ENCODE measurements at places on chromosomes 12 and 14.

DNA sequence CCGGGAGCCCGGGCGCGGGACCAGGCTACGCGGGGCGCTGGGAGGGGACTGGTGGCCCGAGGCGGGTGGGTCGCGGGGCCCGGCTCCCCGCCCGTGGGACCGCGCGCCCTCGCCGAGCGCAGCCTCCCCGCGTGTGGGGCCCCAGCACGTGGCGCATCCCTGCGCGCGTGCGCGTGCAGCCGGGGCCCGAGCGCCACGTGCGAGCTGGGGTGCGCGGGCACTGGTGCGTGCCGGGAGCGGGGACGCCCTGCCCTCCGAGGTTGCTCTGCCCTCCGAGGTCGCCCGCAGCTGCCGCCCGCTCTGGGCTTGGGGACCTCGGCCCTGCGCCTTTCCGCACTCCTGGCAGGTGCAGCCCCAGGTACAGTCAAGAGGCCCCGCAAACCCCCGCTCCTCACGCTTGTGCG is 365 bp upstream of the CCDC88C start:
- no peak for DNase-seq

- DNase-seq: no peak
Measured at GRCh38 chr12:64608901-64609535, 1.3 kb upstream of the RASSF3 start.

DNA sequence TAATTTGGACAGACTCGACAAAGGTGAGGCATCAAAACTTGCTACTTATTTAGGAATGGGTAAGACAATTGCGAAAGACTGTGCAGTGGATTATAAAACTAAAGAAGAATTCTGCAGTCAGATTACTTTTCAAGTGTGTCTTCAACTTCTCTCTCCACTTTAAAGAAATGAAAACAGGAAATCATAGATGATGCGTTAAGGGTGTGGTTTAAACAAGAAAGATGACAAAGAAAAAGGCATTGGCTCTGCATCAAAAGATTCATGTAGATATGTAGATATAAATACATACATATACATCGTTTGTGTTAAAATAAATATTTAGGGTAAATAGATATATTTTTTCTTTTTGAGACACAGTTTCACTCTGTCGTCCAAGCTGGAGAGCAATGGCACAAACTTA is 74.6 kb upstream of the PARP11 start:
- peak; percentile 92 for DNase-seq

DNA sequence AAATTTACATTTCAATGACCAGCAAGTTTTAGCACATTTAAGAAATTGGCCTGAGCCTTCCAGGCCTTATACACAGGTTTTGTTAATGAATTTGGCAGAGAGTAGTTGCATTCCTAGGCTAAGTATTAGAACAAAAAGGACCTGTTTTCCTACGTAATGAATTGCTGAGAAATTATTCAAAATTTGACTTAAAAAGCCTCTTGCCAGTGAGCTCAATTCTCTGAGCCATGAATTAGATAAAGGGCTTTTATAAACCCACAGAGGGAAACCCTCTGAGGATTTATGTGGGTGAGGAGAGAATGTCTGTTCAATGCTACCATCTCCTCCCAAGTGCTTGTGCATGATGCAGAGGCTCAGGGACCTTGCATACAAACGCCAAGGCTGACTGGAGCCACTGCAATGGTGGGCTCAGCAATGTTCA is 94.5 kb upstream of the PELI2 start:
- no peak for DNase-seq

- no peak for DNase-seq
Measured at GRCh38 chr14:67483579-67484285, 4.8 kb downstream of the TMEM229B start.

DNA sequence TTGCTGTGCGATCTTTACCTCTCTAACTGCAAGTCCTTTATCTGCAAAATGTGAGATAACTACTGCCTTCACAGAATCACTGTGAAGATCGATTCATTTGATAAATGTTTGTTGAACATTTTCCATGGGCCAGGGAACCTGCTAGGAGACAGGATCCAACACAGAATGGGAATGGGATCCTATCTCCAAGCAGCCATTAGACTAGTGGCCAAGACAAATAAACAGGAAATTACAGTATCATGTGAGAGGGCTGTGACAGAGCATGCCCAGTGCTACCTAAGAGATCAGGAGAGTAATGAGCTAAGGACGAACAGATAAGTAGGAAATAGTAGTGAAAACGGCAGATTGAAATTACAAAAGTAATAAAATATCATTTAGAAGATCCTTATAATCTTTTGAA is 105.7 kb downstream of the GRIN2B start:
- no peak for DNase-seq

- DNase-seq: no peak
Measured at GRCh38 chr14:60661721-60662120, 12.4 kb upstream of the SIX1 start.

DNA sequence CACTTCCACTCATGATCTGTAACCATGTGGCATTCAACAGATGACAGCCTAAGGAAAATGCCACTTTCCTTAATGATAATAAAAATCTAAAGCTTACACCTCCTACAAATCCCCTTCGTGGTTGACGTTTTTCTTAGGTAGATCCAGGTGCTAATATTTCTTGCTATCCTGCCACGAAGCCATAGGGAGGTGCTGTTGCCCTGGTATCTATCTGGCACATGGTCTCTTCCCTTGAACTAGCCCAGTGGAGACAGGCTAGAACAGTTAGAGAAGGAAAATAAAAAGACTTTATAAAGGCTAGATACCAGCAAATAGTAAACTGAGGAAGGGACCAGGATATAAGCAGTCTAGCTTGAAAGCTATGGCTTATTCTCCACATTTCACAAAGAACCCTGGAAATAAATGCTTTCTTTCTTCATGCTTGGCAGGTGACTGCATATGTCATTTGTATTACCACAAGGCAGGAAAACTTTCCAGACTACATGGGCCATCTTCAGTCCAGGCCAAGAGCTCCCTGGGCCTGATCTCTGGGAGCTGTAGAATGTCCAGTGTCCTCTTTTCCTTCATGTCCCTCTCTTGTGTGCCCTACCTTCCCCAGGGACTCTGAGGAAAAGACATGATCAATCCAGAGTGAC is 15.3 kb downstream of the SPIC start:
- DNase-seq: no peak

DNA sequence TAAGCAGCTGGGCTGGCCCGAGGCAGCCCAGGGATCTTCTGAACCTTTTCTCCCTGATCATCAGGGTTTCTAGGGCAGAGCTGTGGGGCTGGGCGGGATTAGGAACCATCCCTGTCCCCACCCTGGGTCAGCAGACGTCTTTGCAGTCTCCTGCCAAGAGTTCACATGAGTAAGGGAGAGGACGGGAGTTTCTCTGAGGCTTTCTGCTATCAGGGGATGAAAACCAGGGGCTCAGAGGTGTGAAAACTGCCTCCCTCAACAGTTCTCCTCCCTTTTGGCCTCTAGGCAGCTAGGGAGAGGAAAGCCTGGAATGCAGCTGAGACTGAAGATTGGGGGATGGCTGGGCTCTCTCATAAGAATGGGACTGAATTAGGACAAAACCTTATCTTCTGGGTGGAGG is 7.9 kb downstream of the ZNF385A start:
- DNase-seq: no peak

- DNase-seq: peak; percentile 44
Measured at GRCh38 chr12:15268927-15269552, 47.8 kb upstream of the RERG start.

GRCh38 chr12:114508529-114509129 is 102.7 kb upstream of the TBX5 start:
- peak; percentile 40 for DNase-seq

GRCh38 chr14:103516426-103517173 is 6.0 kb downstream of the CKB start:
- DNase-seq: no peak

- no peak for DNase-seq
Measured at GRCh38 chr12:97299847-97300246, 162.8 kb upstream of the RMST start.

- no peak for DNase-seq
Measured at GRCh38 chr12:34392741-34393085, 370.4 kb downstream of the ALG10 start.

GRCh38 chr14:54803396-54803795 is 99.2 kb downstream of the GCH1 start:
- DNase-seq: no peak

DNA sequence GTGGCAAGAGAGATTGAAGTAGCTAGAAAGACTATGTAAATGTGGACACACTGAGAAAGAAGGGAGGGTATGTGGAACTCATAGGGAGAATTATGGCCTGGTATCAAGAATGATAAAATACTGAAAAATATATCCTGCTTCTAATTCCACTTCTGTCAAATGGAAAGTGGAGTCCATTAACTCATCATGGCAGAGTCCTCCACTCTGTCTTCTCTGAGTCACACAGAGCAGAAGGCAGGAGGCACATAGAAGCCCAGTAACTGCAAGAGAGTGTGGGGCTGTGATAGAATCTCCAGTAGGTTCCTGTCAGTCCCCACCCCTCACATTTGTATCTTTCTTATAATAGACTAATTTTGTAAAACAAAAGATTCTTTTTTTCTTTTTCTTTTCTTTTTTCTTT is 223.7 kb downstream of the AKAP6 start:
- DNase-seq: no peak

DNA sequence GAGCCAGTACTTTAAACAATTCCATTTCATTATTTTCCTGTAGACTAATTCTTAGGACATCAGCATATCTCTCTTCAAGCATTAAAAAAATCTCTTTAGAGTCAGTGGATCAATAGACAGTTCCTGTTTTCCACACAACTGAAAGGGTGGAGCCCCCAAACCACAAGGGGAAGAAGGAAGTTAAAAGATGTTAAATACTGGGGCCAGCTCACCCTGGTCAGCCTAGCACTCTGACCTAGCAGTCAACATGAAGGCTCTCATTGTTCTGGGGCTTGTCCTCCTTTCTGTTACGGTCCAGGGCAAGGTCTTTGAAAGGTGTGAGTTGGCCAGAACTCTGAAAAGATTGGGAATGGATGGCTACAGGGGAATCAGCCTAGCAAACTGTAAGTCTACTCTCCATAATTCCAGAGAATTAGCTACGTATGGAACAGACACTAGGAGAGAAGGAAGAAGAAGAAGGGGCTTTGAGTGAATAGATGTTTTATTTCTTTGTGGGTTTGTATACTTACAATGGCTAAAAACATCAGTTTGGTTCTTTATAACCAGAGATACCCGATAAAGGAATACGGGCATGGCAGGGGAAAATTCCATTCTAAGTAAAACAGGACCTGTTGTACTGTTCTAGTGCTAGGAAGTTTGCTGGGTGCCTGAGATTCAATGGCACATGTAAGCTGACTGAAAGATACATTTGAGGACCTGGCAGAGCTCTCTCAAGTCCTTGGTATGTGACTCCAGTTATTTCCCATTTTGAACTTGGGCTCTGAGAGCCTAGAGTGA is at the start of gene LYZ:
Gene LYZ, plus strand, starts transcription at position 220 of the 777 bp plus-strand sequence. Its CDS starts 28 bp downstream, at position 248.
- no peak for DNase-seq

GRCh38 chr14:71206123-71206522 is 298.9 kb downstream of the PCNX1 start:
- no peak for DNase-seq

DNA sequence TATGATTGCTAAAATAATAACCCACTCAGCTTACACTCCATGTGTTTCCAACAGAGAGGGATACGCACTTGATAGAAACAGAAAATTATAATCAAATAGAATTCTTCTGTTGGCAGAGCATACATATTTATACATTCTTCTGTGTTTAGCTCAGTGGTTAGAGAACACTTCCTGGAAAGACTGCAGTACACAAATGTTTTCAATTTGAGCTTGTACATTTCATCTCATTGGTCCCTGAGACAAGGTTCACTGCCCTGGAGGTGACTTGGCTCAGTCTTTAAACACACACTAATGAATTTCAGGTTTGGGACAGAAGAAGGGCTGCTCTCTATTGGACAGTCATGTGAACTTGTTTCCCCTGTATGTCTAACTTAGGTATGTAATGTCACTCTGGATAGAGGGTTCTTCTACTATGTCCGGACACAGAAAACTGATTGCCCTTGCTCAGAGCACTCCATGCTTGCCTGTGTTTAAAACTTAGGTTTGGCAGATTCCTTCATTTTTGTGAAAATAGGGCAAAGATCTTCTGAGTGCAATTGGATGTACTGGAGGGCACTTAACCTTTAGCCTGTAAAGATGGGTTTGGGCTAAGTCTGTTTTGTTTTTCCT is 22.9 kb downstream of the PROX2 start:
- DNase-seq: peak; percentile 50

DNA sequence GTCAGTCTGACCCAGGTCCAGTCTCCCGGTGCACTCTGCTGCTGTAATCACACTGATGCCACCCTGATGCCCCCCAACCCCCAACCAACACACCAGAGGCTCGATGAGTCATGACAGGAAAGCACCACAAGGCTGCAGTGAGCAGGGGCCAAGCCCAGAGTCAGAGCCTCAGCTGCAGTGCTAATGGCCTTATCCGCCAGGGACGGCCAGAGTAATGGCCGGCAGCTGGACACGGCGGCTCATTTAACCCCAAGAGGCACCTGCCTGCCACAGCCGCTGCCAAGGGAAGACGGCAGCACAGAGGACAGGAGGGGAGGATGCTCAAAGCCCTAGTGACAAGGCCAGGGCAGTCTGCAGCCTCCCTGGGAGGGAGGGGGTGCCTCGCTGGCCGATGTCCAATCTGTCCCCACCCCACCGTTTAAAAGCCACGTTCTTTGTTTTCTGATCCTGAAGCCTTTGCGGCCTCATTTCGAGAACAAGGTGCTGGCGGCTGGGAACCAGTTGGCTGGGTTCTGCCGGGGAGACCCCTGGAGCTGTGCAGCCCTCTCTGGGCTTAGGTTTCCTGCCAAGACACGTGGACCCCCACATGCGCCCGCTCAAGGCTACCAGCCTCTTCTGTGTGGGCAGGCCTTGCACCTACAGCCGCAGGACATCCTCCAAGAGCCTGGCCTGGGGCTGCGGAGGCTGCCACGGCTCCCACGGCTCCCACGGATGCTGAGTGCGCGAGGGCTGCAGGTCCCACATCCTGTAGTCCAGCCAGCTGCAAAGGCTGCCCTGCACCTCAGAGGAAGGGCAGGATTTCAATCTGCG is 13.1 kb downstream of the CCDC85C start:
- DNase-seq: no peak

- DNase-seq: no peak
Measured at GRCh38 chr12:81386101-81386500, 308.2 kb downstream of the ACSS3 start.
